ENCODE measurements at places on chromosomes 1 and 21. TPM values are rescaled to one million over a fixed set of nuclear protein-coding genes. Genes with fewer than 3 reads are reported as not detected.

The THEM5 gene
- total RNA-seq: not detected

The NHLH1 gene
- total RNA-seq: 0.24 TPM

The GRHL3 gene
- not detected for total RNA-seq

The BCAR3 gene
- total RNA-seq: 0.79 TPM

The NT5C1A gene
- total RNA-seq: not detected

The DDI2 gene
- 28.8 TPM for total RNA-seq

The CHI3L1 gene
- not detected for total RNA-seq

The GPR25 gene
- 0.82 TPM for total RNA-seq

The DIRAS3 gene
- not detected for total RNA-seq

The ACKR1 gene
- not detected for total RNA-seq

The CENPF gene
- total RNA-seq: 176 TPM

The SPATA6 gene
- total RNA-seq: 0.95 TPM

Measured in activated CD8-positive, alpha-beta T cell treated with anti-CD3 and anti-CD28 coated beads, Interleukin-2, amount 10 ng/mL, durations not matched to agents 7 days and 5 days (primary cell).